ENCODE measurements at places on chromosomes 16 and 17. TPM values are rescaled to one million over a fixed set of nuclear protein-coding genes. Genes with fewer than 3 reads are reported as not detected.

GRCh38 chr17:78391051-78391431 is 12.6 kb downstream of the PGS1 start:
- no peak for DNase-seq

DNA sequence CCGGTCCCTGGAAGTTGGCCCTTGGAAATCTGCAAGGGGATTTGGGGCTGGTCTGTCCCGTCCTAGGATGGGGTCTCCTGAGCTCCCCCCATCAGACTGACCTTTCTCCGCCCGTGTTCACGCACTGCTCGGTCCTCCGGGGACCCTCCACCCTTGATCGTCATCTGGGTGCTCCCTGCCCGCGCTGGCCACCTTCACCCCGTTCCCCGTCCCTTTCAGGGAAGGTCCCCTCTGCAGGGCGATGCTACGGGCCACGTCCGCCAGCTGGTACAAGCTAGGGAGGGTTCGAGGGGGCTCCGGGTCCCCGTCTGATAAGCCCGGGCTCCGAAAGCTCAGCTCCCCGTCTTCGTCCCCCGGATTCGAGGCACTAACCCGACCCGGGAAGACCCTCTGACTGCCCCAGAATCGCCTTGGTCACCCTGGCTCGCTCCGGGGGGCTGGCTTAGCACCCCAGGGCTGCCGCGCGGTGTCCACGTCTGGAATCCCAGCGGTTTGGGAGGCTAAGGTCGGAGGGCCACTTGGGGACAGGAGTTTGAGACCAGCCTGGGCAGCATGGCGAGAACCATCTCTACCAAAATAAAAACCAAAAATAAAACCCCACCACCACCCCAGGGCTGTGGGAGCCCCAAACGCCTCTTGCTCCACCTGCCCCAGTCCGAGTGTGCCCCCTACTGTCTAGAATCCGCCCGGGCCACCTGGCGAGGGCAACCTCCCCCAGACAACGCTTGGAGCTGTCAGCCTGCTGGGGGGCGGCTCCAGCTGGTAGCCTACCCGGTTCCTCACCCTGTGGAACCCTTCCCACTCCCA is 1.1 kb upstream of the SLC43A2 start:
- peak; percentile 43 for DNase-seq

GRCh38 chr17:49987681-49988441 is 7.2 kb downstream of the DLX3 start:
- no peak for DNase-seq

- DNase-seq: no peak
Observed at GRCh38 chr16:13629704-13630103, 290.2 kb upstream of the ERCC4 start.

DNA sequence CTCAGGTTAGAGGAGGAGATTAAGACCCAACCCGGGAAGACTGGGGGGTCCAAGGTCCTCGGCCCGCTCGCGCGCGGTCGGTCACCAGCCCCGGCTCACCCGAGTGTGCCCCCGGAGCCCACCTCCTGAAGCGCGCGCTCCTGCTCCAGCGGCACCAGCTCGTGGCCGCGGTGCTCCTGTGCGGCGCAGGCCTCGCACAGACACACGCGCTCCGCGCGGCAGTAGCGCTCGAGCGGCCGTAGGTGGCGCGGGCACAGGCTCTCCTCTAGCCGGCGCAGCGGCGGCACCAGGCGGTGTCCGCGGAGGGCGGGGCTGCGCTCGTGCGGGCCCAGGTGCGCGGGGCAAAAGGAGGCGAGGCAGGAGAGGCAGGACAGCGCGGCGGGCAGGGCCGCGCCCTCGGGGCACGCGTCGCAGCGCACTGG is 618 bp downstream of the TRIM47 start:
- peak; percentile 72 for DNase-seq

- no peak for DNase-seq
Observed at GRCh38 chr16:2186505-2186904, 9.9 kb downstream of the CASKIN1 start.

DNA sequence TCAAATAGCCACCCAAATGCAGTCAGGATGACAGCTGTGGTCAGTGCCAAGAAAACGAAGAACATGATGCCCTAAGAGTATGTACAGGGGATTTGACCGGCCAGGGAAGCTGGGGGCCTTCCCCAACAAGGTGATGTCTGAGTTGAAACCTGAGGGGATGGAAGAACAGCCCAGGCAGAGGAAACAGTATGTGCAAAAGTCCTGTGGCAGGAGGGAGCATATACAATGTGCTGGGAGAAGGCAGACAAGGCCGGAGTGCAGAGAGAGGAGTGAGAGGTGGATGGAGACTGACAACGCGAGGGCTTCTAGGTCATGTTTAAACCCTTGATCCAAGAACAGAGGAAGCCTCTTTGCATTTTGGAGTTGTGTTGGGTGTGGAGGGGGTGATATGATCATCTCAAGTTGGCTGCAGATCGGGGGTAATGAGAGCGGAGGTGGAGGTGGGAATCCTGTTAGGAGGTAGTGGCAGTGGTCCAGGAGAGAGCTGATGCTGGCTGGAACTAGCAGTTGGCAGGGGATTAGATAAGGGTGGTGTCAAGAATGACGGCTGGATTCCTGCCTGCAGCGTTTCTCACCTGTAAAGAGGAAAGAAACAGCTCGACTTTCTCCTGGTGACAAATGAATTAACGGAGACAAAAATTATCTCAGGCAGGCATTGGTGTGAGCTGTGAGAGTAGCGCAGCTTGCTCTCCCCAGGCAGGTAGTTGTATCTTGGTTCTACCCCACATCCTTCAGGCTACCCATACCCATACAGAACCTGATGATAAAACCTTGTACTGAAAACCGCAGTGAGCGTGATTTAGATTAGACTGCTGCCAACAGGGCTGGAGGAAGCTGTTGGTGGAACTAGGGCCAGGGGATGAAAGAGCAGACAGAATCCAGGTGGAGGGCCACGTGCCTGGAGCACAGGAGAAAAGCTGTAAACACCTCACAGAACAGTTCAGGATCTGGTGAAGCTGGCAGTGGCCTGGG is 37.2 kb upstream of the NGFR start:
- no peak for DNase-seq

DNA sequence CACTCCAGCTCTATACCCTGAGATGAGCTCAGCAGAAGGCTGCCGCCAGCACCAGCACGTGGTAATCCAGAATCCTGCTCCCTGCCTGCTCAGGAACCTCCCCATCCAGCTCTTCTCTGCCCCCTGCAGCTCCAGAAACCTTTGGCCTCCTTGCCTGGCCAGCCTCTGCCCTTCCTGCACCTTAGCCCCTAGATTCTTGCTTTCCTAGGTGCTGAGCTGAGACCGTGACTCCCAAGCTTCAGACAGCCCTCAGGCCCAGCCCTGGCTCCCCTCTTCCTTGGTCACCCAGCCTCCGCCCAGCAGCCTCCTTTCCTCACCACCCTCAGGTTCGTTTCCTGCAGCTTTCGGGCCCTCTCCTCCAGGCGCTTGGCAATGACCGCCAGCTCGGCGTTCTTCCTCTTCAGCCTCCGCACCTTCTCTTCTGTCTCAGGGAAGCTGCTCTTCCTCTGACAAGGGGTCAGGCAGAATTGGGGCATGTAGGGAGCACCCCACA is 2.6 kb downstream of the TSPOAP1 start:
- no peak for DNase-seq

DNA sequence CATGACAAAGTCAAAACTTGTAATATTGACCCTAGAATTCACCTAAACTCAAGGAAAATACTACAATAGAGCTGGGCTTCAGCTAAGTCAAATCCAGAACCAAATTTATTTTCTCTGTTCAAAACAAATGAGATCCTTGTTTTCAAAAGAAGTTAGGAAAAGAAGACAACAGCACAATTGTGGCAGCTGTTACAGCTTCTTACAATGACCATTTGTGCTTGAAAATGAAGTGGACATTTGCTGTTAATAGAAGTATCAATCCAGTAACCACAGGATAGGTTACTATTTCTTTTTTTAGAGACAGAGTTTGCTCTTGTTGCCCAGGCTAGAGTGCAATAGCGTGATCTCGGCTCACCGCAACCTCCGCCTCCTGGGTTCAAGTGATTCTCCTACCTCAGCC is 44.4 kb downstream of the APPBP2 start:
- DNase-seq: no peak

DNA sequence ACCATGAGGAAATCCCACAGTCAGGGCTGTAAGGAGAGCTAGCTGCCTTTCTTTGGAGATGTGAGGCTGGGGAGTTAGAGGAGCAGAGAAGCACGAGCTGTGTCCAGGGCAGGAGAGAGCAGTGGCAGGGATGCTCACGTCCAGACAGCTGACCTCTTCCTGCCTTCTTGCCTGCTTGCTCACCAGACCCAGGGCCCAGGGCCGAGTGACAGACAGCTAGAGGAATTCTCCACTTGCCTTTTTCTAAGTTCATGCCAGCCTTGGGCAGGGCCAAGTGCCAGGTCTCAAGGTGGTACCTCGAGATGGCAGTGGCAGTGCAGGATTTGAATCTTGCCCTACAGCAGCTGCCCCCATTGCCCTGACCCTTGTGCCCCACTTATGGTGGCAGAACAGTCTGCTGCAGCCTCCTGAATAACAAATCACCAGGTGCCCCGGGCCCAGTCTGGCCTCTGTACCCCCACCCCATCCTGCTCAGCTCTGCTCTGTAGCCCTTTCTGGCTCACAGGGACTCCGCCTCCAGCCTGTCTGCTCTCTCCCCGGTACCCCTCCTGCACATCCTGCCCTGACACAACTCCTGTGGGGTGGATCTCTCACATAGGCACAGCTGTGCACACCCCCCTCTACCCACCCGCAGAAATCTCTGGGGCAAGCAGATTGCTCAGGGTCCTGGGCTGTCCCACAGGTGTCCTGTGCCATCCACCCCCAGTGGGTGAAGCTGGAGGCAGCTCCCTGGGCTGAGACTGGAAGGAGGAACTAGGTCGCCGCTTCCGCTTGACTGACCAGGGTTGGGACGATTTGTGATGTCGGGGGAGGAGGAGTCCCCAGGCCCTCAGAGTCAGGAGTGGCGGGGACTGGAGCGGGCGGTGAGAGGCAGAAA is 25.9 kb downstream of the GRIN2C start:
- no peak for DNase-seq

GRCh38 chr16:87127061-87127765 is 190.0 kb downstream of the C16orf95 start:
- DNase-seq: peak; percentile 48

GRCh38 chr17:44979426-44979995 is 11.4 kb upstream of the C1QL1 start:
- peak; percentile 88 for DNase-seq

DNA sequence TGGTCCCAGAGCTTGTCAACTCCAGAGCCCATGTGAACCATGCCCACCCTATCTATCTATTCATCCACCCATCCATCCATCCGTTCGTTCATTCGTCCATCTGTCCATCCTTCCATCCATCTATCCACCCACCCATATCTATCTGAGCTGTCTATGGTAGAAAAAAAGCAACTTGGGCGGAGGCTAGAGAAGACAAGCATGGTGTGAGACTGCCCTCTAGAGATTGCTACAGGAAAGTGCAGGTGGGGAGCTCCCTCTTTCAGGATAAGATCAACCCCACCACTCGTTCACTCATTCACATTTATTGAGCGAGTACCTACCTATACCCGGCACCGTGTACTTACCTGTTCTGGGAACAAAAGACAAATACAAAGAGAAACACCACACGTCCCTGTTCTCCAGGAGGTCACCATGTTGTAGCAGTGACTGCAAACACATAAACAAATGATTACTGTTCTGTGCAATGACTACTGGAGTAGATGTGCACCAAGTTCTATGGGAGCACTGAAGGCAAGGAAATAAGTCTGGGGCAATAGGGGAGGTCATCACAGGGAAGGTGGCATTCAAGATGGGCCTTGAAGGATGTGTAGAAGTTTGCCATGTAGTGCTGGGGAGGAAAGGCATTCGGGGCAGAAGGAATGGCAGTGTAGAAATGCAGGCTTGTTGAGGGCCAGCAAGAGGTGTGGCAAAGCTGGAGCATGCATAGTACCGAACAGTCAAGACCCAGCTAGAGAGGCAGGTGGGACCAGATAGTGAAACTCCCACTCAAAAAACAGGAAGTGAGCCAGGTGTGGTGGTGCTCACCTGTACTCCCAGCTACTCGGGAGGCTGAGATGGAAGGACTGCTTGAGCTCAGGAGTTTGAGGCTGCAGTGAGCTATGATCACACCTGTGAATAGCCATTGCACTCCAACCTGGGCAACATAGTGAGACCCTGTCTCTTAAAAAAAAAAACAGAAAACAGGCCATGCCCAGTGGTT is 13.4 kb upstream of the ATP5MC1 start:
- DNase-seq: peak; percentile 75

DNA sequence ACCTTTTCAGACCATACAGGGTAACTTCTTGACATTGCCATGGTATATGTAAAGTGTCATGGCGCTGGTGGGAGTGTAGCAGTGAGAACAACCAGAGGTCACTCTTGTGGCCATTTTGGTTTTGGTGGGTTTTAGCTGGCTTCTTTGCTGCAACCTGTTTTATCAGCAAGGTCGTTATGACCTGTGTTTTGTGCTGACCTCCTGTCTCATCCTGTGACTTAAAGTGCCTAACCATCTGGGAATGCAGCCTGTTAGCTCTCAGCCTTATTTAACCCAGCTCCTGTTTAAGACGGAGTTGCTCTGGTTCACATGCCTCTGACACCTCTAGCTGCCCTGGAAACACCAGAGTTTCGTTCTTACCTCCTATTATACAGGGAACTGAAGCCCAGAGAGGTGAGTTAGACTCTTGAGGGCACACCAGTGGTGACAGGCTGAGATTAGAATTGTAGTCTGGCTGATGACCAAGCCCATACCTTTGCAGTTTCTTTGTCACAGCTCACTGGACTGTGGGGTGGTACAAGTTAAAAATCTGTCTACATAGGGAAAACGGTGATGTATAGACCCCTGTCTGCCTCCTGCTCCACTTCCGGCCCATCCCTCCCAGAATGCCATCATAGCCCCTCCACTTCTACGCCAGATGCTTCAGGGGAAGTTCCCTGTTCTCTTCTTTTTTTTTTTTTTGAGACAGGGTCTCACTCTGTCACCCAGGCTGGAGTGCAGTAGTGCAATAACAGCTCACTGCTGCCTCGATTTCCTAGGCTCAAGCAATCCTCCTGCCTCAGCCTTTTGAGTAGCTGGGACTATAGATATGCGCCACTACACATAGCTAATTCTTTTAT is 21.0 kb downstream of the KSR1 start:
- no peak for DNase-seq

- DNase-seq: no peak
Observed at GRCh38 chr17:77877036-77877435, 81.5 kb upstream of the TNRC6C start.

DNA sequence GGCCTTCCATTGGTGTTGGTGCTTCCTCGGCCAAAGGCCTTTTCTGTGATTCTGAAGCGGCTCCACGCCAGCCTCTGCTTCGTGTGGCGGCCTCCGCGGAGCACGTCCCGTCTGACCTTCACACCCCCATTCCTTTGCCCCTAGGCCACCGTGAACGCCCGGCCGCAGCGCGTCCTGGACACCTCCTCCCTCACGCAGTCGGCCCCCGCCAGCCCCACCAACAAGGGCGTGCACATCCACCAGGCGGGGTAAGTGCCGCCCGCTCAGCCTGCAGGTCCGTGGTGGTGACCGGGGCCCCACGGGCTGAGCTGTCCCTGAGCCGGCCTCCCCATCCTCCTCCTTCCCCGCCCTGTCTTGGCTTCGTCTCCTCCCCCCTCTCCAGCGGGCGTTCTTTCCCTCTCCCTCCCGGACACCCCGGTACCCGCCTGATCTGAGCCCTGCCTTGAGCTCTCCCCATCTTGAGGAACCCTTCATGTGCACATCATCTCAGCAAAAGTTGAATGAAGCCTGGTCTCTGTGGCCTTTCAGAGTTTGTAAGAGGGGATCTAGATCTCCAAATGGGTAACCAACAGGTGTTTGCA is 69.0 kb upstream of the CHMP6 start:
- DNase-seq: no peak

GRCh38 chr17:30380643-30381339 is 2.1 kb downstream of the CPD start:
- DNase-seq: no peak

Gene PRCD
- 2.2 TPM for total RNA-seq

Gene FSCN2
- total RNA-seq: 1.7 TPM

Gene GNG13
- not detected for total RNA-seq

Gene TMEM100
- 1.3 TPM for total RNA-seq

Gene SLFN14
- total RNA-seq: not detected

Gene TPSB2
- not detected for total RNA-seq

Gene EVI2B
- total RNA-seq: under 0.01 TPM

All from fibroblast of villous mesenchyme (primary cell).